DMS79 (cell line): ENCODE measurements at places on chromosomes 5 and 9.

DNA sequence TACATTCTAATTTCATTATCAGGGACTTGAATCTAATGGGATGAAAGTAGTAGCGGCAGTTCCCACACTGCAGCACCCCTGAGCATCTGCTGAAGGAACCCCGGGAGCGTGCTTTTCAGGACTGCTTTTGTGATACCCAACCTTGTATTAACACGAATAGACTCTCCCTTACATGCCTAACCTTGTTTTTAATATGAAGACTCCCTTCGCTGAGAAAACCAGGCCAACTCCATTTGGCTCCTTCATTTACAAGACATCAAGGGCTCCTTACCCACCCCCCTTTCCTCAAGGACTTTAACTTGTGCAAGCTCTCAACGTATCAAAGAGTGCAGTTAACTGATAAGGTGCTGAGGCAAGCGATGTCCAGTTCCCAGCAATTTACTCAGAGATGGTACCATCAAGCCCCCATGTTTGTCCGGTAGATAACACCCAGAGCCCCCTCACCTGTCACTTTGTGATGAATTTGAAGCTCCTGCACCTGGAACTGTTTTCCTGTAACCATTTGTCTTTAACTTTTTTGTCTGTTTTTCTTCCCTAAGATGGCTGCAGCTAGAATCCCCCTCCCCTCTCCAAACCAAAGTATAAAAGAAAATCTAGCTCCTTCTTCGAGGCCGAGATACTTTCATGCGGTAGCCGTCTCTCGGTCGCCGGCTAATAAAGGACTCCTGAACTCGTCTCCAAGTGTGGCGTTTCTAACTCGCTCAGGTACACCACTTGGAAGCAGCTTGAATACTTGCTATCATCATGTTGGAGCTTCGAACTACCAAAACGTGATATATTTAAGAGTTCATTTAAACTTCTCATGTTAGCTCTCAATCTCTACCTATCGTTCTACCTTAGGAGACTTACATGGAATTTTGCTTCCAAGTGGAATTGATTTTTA is 10.7 kb downstream of the HNRNPH1 start:
- no peak for DNase-seq

GRCh38 chr9:115398313-115398650 is 280.3 kb upstream of the TNC start:
- no peak for DNase-seq

DNA sequence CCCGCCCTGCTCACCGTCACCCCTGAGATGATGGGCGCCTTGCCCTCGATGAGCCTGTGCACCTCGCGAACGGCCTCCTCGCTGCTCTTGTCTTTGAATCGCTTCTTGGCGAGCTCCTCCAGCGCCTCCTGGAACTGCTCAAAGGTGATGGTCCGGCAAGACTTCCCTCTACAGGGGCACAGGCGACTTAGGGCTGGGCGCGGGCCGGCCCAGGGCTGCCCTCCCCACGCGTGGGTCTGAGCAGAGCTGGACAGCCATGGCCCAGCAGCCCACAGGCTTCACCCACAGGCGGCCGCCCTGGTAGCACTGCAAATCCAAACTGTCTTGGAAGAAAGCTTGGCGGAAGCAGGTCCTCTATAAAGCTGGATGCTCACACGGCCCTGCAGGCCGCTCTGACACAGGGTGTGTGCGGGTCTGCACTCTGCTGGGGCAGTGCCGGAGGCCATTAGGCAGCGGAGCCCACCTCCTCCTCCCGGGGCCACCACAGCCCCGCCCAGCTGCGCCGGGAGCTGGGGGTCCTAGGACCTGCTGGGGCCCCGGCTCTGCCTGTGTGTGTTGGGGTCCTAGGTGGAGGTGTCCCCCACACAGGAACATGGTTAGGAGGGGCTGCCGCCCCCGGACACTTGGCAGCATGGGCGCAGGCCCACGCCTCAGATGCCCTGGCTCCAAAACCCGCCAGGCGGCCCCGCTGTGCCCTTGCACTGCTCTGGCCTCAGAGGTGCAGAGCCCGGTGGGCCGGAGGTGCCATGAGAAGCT is 27.0 kb downstream of the TPPP start:
- no peak for DNase-seq

- no peak for DNase-seq
These were observed 126.7 kb upstream of the CDH6 start for GRCh38 chr5:31066655-31067328.

GRCh38 chr5:44329716-44330115 is 59.5 kb downstream of the FGF10 start:
- DNase-seq: no peak

DNA sequence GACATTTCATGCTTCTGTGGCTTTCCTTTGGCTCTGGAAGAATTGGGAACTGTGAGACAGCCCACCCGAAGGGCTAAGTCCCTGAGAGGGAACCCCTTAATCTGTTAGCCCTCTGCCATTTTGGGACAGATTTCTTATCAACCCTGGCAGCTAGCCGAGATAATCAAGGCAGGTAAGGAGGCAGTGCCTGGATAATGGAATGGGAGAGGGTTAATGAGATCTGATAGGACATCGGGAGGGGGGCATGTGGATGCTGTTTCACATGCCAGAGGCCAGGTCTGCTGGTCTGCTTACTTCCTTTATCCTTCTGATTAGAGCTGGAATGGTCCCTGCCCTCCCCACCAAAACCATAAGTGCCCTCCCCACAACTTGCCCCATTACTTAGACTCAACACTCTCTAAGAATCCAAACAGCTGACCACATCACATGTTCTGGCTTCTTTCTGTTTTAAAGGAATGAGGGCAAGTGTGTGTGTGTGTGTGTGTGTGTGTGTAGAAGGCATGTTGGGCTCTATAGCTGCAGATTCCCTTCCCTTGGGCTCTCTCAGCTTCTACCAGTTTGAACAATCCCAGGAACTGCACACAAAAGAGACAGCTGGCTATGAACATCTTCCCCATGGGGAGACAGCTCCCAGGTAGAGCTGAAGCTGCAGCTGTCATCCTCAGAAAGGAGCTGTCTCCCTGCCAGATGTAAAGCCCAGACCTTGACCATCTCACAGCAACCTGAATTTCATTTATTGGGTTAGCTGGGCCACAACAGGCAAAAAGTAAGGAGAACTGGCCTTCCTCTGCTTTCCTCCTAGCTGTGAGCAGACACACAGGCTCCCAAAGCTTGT is 221.3 kb downstream of the PIK3R1 start:
- no peak for DNase-seq

- peak; percentile 77 for DNase-seq
These were observed 5.3 kb downstream of the SLC34A1 start for GRCh38 chr5:177389241-177390169.
